ENCODE measurements at places on chromosomes 3 and 15.

DNA sequence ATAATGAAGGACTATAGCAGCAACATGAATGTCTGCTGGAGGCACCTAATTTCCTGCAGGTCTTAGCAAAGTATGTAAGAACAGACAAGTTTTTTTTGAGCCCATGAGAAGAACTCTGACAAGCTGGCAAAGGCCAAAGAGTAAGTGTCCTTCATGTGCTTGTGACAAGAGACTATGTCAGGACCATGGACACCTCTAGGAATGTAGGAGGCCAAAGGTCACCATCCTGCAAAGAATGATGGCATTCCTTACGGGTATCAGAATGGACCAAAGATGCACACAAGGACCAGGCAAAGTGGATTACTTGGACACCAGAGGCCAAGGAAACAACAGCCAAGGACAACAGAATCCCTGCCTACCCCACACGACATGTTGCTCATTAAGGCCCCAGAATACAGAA, 858.5 kb upstream of the CFAP20DC start:
- no peak for DNase-seq

DNA sequence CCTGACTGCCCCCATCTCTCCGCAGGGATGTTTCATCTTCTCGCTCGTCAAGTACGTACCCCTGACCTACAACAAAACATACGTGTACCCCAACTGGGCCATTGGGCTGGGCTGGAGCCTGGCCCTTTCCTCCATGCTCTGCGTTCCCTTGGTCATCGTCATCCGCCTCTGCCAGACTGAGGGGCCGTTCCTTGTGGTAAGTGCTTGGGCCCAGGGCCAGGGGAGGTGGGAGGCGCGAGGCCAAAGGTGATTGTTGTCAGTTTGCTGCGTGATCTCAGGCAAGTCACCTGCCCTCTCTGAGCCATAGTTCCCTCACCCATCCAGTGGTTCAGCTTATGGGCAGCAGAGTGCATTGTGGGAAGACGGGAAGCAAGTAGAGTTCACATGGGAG, 58.5 kb downstream of the GRIP2 start:
- no peak for DNase-seq

DNA sequence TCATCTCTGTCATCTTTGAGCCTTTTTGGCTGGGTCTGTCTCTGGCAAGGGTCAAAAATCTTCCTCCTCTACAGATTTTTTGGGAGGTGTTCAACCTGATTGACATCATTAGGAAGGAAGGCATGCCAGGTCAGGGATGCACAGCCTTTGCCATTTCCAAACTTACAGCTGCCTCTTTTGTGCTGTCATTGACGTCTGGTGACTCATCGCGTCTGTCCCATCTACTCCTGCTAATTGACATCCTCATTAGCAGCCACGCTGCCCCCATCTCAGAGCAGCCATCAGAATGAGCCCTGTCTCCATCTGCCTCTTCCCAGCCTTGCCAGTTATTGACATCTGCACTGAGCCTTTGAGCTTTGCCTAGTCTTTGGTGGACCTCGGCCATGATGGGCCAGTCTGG, 53.0 kb downstream of the PDIA5 start:
- no peak for DNase-seq

DNA sequence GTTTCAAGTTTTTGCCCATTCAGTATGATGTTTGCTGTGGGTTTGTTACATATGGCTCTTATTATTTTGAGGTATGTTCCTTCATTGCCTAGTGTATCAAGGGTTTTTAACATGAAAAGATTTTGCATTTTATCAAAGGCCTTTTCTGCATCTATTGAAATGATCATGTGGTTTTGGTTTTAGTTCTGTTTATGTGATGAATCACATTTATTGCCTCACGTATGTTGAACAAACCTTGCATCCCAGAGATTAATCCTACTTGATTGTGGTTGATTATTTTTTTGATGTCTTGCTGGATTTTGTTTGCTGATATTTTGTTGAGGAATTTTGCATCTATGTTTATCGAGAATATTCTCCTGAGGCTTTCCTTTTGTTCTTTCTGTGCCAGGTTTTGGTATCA, 39.4 kb downstream of the TMCO5A start:
- DNase-seq: no peak

DNA sequence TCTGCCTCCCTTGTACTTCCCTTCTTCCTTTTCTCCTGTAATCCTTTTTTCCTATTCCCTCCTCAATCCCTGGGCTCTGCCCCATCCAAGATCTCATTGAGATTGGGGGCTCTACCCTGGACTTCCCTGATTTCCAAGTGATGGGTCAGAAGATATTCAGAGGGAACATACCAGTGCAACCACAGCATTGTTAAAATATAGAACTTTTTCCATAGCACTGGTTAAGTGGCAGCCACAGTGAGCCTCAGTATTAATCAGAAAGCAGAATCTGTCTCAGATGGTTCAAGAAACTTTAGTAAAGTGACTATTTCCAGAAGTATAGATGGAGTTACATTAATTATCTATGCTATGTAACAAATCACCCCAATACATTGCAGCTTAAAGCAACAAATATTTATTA, 18.7 kb upstream of the SCN10A start:
- no peak for DNase-seq

- DNase-seq: no peak
These were observed 34.1 kb downstream of the EOMES start for GRCh38 chr3:27688053-27688452.

GRCh38 chr15:74312445-74313007, 54.9 kb downstream of the CYP11A1 start:
- no peak for DNase-seq

DNA sequence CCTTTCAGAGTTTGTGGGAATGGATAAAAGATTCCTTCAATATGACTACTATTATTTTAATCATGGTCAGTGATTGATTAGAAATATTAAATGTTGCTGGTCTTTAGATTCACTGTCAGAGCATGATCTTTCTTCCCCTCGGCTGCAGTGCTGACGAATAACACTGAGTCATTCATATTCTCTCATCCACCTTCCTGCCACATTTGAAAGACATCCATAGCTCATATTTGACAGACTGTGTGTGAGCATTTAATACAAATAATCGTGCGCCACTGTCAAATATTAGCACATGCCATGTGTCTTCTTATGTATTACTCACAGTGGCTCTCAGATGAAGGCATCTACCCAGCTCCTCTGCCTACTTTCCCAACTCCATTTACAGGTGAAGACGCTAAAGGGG, 476.5 kb upstream of the TPRG1 start:
- no peak for DNase-seq

DNA sequence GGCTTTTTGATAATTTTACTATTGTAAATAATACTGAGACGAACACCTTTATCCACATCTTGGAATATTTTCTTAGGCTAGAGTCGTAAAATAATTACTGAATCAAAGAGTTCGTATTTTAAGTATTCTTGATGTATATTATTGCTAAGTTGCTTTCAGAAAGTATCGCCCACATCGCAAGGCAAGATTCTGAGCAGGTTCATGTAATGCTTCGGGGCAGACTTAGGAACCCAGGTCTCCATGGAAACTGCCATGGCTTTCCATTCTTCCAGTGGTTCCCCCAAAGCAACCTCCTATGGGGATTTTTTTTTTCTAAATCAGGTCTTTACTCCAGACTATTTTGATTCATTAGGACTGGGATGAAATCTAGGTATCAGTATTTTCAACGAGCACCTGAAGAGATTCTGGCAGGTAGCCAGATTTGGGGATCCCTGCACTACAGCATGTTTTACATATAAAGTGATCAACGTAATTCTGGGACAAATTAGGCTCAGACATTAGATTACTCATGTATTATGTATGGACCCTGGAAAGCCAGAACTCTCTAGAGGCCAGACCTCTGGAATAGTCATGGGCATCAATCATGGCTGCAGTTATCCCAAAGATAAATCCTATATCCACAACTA, 86.5 kb downstream of the B3GNT5 start:
- DNase-seq: no peak

GRCh38 chr3:185200639-185201038, 47.8 kb upstream of the C3orf70 start:
- no peak for DNase-seq

- no peak for DNase-seq
These were observed 66.6 kb downstream of the NCEH1 start for GRCh38 chr3:172644258-172644657.

DNA sequence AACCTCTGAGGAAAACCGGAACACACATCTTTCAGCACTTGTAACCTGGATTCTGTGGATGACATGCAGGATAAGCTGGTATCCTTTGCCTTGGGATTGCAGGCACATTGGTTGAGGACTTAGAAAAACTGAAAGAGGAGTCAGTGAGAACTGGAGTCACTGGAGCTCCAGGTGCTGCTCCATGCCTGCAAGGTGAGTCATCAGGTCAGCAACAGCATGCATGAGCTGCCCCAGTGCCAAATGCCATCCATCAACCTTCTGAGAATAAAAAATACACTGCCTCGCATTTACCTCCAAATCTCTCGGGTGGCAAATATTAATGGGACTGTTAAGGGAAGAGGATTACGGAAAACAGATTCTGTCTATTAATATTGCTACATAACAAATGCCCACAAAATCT, 729.1 kb downstream of the NTRK3 start:
- DNase-seq: no peak

DNA sequence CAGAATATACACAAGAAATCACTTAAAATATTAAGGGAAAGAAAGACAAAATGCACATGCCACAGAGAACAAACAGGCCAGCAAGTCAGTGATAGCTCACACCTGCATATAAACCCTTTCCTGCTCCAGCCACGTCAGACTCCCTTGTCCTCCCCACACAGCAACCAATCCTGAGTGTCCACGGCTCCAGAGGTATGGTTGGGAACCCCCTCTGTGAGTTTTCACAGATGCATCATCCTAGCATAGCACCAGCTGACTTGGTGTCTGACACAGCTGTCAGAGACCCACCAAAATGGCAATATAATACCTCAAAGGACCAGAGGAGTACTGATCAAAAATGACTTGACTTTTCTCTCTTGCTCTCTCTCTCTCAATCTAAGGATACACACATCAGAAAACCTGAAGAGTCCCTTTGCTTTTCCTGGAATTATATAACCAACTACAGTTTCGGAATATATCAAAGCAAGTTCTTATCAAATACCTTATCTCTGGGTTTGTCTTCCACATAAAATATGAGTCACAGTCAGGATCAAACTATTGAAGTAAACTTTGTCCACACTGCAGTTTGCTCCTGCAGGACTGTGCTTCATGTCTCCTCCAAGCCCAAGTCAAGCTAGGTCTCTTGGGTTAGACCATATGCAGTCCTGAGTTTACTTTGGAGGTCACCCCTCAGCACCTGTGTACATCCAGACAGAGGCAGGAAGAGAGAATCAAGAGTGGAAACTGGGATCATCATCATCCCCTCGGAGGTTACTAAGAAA, 187.1 kb upstream of the THBS1 start:
- no peak for DNase-seq

GRCh38 chr3:184196536-184196935, 10.5 kb downstream of the ABCF3 start:
- DNase-seq: no peak

- DNase-seq: no peak
These were observed 478.9 kb upstream of the TBL1XR1 start for GRCh38 chr3:177676148-177676547.

- DNase-seq: no peak
These were observed 293.2 kb upstream of the RASGRP1 start for GRCh38 chr15:38857814-38858213.

- DNase-seq: no peak
These were observed 642.3 kb downstream of the ROBO2 start for GRCh38 chr3:77682162-77682561.

GRCh38 chr15:65182538-65182937, 2.6 kb downstream of the CLPX start:
- DNase-seq: no peak

- DNase-seq: no peak
These were observed 480.7 kb downstream of the MAGI1 start for GRCh38 chr3:65557899-65558564.

All from stimulated activated CD8-positive, alpha-beta memory T cell treated with anti-CD3 and anti-CD28 coated beads, Interleukin-7, amount 100 ng/mL, for 24 hours (primary cell).